ENCODE measurements at places on chromosomes 12 and 14. TPM values are rescaled to one million over a fixed set of nuclear protein-coding genes. Genes with fewer than 3 reads are reported as not detected.

Gene BCL11B
- 42.0 TPM for total RNA-seq

Gene TBX5
- not detected for total RNA-seq

Gene ZNF10
- total RNA-seq = 4.5 TPM

Gene VIPAS39
- total RNA-seq = 18.7 TPM

Gene CCDC184
- total RNA-seq = 0.72 TPM

Measured in CD8-positive, alpha-beta memory T cell (primary cell).